ENCODE measurements at places on chromosomes 12 and 14. TPM values are rescaled to one million over a fixed set of nuclear protein-coding genes. Genes with fewer than 3 reads are reported as not detected.

The OAS1 gene
- total RNA-seq: 4.7 TPM

The BAG5 gene
- total RNA-seq: 23.6 TPM

The SUOX gene
- 5.9 TPM for total RNA-seq

The MUCL1 gene
- total RNA-seq: not detected
